ENCODE measurements at places on chromosomes 2 and 18.
A peak's percentile ranks its signal among the peaks of the same experiment; 100 is the strongest.

GRCh38 chr2:72204786-72205503 is 57.3 kb upstream of the CYP26B1 start:
- no peak for DNase-seq

DNA sequence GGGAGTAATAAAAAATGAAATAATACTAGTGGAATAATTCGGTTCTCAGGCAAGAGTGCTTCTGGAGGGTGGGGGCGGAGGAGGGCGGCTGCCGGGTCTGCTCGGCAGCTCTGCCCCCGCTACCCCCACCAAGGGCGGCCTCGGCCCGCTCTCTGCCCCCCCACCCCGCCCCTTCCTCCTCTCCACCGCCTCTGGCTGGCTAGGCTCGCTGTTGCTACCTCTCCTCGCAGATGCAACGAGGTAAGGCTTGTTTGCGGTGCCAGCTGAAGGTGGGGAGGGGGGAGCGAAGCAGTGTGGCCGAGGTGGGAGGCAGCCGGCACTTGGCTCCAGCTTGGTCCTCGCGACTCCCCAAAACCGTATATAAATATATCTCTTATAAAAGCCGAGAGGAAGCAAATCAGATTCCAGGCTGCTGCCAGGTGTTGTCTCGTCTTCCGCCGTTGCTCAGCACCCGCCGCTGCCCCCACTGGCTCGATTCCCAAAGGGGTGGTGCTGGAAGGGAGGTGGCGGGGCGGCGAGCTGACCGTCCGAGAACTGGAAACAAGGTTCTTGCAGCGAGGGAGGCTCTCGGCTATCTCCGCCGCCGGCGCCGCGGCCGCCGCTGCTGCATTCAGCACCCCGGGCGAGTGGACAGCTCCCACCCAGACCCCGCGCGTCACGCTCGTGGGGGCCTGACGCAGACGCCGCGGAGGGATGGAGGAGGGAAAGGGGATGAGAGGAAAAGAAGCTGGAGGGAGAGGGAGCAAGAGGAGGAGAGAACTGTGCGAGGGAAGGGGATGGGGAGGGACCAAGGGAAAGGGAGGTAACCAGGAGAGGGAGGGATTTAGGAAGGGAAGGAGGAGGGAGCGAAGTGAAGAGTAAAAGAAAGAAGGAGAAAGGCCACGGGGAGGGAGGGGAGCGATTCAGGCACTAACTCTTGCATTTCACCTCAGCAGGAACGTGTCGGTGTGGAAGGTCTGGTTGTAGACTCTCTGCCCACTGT is at the start of gene MARCHF4:
TSS of gene MARCHF4 (minus strand) at position 763 of the 982 bp plus-strand sequence. CDS start 2,223 bp downstream, outside the sequence.
- DNase-seq: peak; percentile 65

DNA sequence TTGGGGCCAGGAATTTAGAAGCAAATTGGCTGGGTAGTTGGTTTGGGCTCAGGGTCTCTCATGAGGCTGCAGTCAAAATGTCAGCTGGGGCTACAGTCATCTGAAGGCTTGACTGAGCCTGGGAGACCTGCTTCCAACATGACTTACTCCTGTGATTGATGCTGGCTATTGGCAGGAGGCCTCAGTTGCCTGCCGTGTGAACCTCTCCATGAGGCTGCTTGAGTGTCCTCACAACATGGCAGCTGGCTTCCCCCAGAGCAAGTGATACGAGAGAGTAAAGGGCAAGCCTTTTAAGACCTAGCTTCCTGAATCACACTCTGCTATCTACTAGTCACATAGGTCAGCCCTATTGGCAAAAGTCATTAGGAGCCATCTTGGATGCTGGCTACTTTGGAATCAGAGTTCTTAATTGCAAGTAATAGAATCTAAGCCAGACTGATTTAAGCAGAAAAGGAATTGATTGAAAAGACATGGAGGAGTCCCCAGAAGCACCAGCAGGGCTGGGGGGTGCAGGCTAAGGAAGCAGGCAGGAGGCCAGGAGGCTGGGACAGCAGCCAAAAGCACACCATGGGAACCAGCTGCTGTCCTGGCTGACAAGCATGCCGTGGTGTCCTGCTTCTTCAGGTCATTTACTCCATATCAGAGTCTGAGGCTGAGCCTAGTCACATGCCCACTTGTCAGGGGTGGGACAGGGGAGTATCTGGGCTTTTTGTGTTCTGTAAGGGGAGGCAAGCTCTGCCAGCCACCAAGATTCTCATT is 7.8 kb upstream of the GIGYF2 start:
- no peak for DNase-seq

DNA sequence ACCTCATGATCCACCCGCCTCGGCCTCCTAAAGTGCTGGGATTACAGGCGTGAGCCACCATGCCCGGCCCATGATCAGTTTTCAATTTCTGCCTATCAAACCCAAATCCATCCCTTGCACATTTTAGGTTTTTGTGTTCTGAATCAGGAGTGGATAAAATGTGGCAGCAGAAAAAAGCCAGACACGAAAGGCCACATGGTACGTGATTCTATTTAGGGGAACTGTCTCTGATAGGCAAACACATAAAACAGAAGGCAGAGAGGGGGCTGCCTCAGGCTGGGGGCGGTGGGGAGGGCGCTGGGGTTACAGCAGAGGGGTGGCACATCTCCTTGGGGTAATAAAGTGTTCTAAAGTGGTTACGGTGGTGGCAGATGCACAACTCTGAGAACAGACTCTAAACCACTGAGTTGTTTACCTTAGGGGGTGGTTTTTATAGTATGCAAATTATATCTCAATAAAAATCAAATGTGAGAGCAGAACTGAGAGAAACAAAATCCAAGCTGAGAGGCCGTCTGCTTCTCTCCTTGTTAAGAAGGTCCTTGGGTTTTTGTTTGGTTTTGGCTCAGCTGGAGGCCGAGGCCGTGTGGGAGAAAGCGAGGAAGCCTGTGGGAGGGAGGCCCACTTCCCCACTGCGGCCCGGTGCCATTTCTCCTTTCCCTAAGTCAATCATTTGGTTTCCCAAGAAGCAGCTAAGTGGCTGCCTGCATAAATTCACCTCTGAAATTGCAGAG is 78.0 kb downstream of the SOWAHC start:
- DNase-seq: no peak

Data from activated CD4-positive, alpha-beta T cell treated with anti-CD3 and anti-CD28 coated beads, Interleukin-2, amount 50 U/mL, for 1 hour (primary cell).